ENCODE measurements at places on chromosomes 12 and 14.

GRCh38 chr12:91632042-91632786, 449.6 kb upstream of the DCN start:
- DNase-seq: no peak

- no peak for DNase-seq
These were observed 3.9 kb downstream of the STYX start for GRCh38 chr14:52733824-52734223.

DNA sequence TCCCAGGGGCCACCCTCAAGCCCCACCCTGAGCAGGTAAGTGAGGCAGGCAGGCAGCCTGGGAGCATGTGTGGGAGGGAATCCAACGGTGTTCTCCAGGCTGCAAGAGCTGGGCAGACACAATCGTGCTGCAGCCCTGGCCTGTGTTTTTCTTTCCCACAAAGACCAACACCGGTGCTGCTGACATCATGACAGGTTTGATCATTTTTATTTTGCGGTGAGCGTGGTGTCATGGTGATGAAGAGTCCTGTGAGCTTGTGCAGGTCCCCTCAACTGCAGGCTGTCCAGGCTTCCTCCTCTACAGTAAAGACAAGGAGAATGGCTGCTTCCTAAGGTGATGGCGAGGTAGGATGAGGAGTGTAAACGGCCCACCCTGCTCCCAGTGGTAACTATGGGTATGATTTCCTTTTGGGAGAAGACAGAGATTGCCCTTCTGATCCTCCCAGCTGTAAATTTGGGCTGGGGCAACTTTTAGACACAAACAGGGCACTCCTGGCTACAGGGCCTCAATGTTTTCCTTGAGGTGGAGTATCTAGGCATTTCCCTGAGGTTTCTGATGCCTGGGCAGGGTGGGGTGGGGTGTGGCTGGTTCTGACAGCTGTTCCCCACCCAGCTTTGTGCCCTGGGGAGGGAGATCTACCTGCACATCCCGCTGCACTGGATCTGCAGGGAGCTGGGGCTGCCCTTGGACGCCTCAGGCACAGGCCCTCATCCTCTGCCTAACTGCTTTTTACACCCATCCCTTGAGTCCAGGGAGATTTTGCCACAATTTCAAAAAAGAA, 109.1 kb downstream of the VCPKMT start:
- DNase-seq: no peak

DNA sequence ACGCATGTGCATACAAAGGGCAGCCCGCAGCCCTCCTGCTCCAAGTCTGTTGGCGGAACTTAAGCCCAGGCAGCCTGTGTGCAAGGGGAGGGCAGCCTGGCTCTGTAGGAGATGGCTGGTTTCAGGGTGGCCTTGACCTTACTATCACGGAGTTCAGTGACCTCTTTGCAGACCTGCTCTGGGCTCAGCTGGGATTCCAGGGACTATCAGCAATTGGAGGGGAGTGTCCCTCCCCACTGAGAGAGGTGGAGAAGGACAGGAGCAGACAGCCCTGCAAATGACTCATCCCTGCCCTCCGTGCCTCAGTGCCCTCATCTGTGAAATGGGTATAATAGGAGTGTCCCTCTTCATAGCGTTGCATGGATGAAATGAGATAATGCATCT, 66.2 kb upstream of the DLK1 start:
- DNase-seq: no peak

- DNase-seq: no peak
These were observed 960 bp upstream of the LRFN5 start for GRCh38 chr14:41605550-41606281.

GRCh38 chr14:72099566-72099965, 167.3 kb downstream of the RGS6 start:
- DNase-seq: no peak

DNA sequence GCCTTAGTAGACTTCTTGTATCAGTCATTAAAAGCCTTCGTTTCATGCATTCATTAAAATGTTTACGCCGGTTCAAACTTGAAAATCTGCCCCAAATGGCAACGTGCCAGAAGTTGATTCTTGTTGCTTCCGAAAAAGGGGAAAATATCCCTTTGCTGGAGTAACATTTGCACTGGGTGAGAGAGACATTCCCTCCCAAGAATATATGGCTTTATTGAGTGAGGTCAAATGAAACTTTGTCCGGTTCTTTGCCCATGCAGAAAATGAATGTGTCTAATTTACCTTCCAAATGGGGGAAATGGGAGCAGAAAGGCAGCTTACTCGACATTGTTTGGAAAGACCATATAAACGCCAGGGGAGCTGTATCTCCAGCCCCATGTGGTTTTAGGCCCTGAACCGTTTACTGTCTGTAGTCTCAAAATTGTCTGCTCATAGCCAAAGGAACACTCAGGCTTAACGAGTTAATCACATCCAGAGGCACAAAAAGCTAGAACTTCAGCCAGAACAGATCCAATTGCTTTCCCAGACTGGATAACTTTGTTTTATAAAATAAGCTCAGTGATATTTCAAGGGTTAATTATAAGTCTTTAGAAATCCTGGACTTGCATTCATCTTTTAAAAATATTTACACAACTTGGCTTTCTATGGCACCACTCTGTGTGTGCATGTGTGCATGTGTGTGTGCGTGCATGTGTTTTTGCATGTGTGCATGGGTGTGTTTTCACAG, 2.9 kb upstream of the EMP1 start:
- no peak for DNase-seq
